ENCODE measurements at places on chromosomes 16 and 17.

DNA sequence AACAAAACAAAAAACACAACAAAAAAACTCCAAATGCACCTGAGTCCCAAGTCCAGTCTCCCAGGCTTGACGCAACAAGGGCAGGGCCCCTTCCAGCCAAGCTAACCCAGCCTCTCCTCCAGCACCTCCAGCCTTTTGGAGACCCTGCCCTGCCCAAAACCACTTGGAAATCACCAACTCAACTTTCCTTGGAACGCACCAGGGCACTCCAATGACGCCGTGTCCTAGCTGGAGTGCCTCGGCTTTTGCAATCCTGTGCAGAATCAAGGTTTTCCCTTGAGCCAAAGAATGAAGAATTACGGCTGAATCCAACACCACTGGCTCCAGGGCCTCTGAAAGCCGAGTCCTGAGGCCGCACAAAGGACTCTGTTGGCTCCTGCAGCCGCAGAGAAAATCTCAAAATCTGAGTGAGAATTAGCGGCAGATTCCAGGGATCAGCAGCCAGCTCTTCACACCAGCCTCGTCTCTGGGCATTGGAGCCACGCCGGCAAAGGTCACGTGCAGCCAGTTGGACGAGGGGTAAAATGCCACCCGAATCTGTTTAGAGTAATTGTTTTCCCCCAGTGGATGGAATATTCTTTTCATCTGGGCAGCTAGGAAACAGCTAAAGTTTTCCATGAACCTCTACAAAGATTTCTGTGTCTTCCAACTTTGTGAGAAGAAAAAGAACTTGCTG is 9.7 kb upstream of the BAIAP2 start:
- no peak for DNase-seq

DNA sequence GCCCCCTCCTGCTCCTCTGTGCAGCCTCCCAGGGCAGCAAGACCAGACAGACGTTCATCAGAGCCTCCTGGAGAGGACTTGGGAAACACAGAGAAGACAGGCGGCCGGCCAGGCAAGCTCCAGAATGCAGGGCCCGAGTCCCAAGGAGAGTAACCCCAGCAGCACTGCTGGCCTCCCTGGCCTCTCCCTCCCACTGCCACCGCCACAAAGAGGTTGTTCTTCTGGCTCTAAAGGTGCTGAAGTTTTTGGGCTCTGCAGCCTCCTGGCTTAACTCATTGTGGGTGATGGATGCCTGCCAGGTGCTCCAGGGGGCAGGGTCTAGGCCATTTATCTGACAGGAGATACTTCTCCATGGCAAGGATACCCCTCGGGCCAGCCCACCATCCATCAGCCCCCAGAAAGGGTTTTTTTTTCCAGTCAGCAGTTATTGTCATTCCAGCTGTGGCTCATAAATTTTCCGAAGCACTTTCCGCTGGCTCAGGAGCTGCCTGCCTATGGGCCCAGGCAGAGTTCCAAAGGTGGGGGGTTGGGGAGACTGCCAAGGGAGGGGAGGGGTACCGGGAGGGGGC is 32.0 kb upstream of the MRPS23 start:
- DNase-seq = no peak

DNA sequence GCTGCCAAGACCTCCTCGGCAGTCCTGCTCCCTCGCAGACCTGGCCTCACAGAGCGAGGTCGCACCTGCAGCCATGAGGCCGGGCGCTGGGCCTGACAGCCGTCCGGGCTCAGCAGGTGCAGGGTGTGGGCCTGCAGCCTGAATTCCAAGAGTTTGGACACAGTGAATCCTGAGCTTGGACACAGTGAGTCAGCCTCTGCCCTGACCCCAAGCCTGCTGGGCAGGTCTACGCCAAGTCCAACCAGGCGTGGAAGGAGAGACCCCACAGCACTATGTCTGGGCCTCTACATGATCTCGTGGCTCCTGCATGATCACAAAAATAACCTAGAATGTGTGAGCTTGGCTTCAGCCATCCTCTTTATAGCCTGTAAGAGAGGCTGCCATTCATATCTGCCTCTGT is 121.0 kb downstream of the C16orf95 start:
- no peak for DNase-seq

- DNase-seq = no peak
Observed at GRCh38 chr16:7027401-7027800, 305.2 kb upstream of the RBFOX1 start.

DNA sequence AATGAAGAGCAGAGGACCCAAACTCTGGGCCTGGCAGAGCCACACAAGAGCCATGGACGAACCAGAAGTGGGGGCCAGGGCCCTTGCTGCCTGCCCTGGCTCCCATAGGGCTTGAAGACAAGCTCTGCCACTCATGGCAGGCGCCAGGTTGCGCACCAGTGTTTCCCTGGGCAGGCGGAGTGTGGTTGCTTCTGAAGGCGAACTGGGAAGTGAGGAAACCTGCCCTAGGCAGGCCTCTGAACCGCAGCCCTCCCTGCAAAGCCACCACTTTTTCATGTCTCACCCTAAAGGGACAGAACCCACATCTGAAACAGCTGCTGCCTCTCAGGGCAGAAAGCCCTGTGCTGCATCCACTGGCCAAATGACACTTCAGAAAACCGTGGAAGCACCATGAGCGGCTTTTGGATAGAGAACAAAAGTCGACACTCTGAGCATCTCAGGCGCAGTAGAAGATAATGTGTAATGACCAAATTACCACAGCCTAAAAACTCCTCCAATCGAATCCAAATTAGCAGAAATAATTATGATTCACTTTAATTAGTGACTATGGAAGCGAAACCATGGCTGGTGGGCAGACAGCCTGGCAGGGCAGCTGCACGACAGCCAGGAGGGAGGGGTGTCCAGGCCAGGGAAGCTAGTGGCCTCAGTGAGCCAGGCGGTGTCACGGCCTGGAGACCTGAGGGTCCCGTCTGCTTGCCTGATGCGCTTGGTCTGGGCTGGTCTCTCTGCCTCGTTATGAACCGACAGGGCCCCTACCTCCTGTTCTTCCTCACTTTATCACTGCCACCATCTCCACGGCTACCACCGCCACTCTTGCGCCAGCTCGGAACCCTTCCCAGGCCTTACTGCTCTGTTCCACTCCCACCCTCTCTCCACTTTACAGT is 59.1 kb downstream of the PRMT7 start:
- DNase-seq = no peak

DNA sequence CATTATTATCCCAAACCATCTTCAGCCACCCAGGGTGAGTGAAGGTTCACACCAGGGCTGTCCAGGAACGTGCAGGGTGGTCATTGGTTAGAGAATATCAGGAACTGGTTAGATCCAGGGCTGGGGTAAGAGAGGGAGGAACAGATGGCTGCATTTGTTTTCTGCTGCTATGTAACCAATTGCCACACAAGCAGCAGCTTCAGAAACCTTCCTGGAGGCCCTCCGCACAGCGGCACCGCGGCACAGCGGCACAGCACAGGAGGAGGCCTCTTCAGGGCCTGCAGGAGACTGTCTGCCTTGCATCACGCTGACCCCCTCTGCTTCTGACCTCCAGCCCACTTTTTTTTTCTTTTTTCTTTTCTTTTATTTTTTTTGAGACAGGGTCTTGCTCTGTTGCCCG is 86.1 kb downstream of the KCNJ12 start:
- no peak for DNase-seq

DNA sequence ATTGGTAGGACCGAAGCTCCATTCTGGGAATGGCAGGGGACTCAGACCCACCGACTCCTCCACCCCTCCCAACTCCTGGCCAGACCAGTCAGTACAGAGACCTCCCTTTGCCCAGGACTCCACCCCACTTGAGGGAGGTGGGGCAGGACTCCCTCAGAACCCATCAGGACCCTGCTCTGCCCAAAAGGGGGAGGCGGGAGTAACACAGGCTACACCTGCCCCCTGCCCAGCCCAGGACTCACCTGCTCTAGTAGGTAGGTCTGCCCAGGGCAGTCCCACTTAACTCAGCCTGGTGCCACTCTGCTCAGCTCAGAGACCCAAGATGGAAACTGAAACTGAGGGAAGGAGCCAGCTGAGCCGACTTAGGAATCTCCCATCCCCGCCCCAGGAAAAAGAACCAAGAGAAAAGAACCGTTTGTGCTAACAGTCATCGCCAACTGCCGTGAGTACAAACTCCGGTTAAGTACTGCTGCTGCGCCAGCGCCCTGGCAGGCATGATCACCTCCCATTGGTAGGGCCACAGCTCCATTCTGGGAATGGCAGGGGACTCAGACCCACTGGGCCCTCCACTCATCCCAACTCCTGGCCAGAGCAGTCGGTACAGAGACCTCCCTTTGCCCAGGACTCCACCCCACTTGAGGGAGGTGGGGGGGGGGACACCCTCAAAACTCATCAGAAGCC is 503 bp downstream of the DHX58 start:
- no peak for DNase-seq

DNA sequence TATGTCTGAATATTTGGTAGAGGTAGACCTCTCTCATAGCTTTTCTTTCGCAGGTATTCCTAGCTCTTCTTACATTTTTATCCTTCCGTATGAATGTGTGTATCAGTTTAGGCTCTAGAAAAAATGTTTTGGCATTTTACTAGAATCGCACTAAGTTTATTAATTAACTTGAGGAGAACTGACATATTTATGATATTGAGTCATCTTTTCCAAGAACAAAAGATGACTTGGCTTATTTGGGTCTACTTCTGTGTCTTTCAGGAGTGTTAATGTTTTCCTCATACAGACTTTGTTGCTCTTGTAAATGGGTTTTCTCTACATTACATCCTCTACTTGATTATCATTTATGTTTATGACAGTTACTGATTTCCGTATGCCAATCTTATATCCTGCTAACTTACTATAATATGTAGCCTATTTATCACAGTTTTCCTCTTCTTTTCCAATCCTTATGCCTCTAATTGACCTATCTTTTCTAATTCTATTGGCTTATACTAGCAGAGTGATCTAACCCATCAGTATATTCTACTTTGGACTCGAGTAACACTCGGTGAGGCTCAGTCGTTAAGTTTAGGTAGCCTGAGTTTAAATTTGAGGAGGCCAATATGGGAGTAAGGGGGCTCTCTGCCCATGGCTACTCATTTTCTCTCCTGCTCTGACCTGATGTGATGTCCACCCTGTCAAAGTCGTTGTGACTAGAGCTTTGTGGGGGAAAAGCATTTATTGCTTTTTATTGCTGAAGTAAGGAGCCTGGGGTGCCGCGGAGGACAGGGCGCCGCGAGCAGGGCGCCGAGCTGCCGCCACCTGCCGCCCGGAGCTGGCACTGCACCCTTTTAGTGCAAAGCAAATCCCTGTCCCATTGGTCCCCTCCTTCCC is 20.0 kb downstream of the ST6GALNAC1 start:
- DNase-seq = peak; percentile 58

GRCh38 chr17:48254896-48255295 is 147.3 kb downstream of the SNX11 start:
- no peak for DNase-seq

DNA sequence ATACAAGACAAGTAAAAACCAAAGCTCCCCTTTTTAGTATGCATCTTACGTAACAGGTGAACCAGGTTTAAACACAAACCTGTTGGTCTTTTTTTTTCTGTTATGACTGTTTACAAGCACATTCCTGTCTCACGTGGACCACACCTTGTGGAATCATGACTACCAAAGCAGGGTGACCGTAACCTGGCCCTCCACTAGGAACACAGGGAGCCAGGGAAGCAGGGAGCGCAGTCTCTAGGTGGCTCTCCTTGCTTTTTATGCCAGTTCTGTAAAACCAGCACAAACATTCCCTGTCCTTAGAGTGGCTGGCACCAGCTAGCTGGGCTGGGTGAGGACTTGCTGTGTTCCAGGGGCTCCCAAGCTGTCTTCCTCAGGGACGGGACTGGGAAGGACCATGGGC is 44.1 kb downstream of the DDX19A start:
- DNase-seq = no peak
